Stimulated activated memory B cell treated with anti-CD40 and anti-IgM and Interleukin-4, amounts not matched to agents 10 μg/mL and 1 μg/mL and 100 μg/mL, for 72 hours (primary cell): ENCODE measurements at places on chromosomes 1 and 21.

- ATAC-seq = no peak
Measured at GRCh38 chr1:25706146-25707089, 89.8 kb downstream of the MAN1C1 start.

GRCh38 chr1:241332987-241333386, 24.0 kb downstream of the RGS7 start:
- ATAC-seq = no peak

GRCh38 chr1:106620521-106620954, 435.9 kb upstream of the PRMT6 start:
- ATAC-seq = no peak

DNA sequence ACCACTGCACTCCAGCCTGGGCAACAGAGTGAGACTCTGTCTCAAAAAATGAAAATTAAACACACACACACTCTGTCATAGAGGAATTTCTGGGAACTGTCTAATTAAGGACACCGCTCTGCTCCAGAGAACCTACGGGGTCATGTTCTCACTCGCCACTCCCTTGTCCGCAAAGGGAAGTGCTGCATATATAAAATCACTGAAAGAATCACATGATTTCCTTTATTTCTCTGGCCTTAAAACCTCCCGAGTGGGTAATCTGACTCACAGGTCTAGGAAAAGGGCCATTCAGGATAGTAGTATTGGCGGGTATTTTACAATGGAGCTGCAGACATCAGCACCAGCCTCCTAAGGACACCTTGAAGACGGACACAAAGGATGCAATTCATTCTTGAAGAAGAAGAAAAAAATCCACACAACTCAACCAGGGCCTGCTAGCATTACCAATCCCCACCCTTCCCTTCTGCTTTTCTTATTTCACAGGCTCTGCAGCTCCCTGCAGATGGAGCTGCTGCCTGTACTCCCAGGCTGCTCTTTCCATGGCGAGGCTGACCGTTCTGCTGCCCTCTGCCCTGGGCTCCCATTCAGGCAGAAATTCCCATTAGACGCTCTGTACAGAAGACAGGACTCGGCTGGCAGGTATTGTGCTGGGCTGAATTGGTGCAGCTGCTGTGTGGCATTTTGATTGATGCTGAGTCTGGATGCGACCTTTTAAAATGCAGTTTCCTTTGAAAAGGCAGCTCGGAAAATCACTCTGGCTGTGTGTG, 53.3 kb upstream of the FAM89A start:
- no peak for ATAC-seq

GRCh38 chr1:211133393-211133835, 534 bp downstream of the KCNH1 start:
- ATAC-seq = peak; percentile 42

DNA sequence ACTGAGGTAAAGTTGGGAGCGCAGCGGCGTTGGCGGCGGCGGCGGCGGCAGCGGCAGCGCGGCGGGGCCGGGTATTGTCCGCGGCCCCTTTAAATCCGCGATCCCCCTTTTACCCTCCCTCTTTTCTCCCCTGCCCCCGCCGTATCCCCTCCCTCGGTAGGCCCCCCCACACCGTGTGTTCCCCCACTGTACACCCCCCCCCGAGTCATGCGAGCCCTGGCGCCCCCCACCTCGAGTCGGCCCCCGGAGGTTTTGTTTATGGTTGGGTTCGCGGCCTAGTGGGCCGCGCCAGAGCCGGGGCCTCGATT, 169 bp downstream of the UBAP2L start:
- ATAC-seq = peak; percentile 66

DNA sequence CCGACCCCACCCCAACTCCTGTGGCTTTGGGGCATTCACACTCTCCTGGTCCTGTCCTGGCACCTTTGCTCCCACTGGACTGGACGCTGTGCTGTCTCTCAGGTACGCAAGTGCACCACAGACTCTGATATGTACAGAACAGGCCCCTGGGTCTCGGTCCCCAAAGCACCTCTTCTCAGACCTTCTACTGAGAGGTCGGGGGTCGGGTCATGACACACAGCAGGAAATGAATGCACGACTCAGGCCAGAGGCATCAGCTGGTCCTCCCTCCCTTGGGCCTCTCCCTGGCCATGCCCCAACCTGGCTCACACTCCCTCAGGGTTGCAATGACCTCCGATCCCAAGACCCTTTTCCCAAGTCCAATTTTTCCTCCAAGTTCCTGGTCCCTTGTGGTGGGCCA, 1.8 kb upstream of the KRTAP10-12 start:
- no peak for ATAC-seq

- ATAC-seq = no peak
Measured at GRCh38 chr1:67988066-67988465, 62.4 kb downstream of the DIRAS3 start.

DNA sequence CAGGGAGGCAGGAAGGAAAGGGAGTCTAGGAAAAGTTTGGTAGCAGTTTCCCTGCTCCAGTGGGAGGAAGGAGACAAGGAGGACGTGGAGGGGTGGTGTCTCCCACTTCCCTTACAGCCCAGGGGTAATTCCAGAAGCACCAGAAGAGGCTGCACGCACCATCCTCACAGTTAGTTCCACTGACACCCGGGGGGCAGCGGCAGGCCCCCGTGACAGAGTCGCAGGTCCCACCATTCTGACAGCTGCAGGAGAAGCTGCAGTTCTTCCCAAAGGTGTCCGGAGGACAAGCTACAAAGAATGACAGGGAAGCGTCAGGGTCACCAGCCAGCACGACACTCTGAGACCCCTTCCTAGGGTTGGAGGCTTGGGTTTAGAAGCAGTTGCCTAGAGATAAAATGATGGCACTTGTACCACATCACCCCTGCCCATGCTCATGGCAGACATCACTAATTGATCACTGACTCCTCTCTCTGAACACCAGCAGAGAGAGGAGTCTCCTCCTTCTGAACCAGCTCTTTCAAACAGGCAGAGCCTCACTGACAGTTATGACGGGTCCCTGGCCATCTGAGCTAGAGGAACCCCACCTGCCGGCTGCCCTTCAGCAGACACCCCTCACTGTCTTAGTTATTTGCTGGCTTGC, 53.3 kb downstream of the ARHGEF16 start:
- no peak for ATAC-seq

DNA sequence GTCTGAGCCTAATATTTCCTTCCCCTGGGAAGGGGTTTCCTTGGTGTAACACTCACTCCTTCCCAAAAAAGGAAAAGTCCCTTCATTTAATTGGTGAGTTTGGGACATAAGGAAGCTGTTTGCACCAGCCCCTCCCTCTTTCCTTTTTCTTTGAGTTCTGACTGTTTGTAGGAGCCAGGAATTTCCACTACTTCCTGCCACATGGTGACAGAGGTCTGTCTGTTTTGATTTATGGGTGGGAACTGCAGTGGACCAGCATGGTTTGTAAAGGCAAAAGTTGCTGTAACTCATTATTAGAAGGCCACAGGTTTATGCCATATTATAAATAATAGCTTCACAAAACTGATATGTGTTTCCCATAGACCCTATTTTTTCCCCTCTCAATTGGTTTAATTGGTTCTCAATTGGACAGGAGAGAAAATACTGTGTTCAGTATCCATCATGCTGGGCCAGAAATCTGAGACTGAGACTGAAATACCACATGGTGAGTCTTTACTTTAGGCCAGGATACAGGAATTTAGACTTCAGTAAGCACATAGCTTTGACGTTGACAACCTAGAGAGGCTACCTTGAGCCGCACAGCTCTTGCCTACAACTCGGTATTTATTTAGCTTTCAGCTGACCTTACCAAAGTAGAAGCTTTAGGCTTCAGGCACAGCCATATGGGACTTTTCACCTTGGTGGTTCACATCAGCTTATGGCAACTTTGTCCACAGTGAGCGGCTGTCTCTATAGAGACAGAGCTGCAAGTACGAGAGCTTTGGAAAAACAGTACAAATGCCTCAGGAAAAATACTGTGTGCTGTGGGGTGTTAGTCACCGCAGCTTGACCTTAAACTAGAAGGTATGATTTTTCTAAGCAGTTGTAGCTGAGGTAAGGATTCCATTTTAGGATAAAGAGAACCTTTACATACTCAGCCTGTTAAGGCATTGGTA, 40.0 kb upstream of the RGS7 start:
- ATAC-seq = no peak

DNA sequence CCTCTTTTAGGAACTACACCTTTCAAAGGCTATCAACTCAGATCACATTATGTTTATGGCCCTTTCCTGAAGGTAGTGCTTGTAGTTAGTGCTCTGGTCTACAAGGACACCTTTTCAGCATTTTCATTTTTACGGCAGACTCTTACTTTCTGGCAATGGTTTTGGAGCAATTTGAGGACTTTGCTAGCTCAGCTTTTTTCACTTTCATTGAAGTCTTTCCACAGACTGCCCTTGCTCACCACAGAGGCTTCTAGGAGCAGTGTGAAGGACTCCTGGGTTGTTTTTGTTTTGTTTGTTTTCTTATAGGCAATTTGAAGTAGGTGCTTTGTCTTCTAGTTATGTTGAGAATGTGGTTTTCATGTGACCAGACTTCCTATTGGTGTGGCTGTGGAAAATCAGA, 43.1 kb downstream of the CD55 start:
- ATAC-seq = no peak

GRCh38 chr1:219247441-219247840, 73.8 kb downstream of the LYPLAL1 start:
- ATAC-seq = no peak

DNA sequence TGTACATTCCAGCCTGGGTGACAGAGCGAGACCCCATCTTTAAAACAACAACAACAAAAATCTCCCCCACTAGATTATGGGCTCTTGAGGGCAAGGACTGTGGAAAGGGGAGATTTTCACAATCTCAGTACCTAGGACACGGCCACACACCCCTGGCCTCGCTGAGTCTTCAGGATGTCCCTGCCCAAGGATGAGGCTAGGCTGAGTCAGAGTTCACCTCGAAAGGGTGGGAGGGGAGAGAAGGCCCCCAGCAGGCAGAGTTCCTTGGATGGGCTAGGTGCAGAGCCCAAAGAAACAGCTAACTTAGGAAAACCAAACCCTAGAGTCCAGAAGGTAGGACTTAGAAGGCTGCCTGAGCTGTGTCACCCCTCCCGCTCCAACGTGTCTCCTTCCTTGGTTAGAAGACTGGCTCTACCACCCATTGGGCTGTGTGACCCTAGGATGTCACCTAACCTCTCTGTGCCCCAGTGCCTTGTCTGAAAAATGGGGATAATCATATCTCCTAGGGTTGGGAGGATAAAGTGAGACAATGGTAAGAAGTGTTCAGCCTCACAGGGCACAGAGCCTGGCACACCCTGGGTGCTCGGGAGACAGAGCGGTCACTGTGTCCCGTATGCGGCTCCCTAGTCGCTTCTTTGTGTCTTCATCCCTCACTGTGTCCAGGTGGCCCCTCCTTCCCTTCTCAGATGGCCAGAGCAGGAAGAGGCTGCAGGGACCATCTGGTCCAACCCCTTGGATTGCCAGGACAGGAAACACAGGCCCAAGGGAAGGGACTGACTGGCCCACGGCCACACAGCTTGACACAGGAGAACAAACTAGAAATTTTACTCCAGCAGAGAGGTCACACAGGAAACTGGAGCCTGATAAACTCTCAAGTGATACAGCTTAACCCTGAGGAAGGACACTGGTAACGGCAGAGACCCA, 11.2 kb downstream of the TRIM62 start:
- ATAC-seq = no peak

- no peak for ATAC-seq
Measured at GRCh38 chr1:89512996-89513720, 11.5 kb upstream of the LRRC8B start.

DNA sequence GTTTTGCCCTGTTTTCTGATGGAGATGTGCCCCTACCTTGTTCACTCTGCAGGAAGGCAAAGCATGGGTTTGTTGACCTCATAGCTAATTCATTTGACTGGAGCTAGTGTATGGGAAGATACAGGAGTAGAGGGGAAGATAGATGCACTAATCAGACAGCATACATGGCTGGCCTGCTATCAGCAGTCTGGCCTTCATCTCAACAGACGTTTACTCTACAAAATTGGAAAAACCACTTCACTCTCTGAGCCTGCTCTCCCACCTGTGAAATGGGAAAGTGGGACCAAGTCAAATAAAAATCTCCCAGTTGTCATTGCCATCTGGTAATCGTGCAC, 235.2 kb upstream of the RAB4A start:
- ATAC-seq = peak; percentile 61

DNA sequence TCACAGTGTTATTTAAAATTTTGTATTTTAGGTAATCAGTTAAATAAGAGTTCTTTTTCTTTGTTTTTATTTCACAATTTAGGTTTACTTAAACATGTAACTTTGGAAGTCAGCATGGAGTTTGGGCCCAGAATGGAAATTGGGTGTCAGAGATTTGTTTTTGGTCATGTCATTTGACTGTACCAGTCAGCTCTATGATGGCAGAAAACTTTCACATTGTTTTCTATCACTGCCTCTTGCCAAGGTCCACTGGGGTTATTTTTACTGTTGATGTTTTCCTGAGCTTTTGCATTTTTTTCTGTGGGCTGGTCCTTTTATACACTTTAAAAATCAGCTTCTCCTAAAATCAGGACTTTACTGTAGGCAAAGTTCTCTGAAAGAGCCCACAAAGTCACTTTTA, 54.4 kb downstream of the SLC30A7 start:
- ATAC-seq = no peak

DNA sequence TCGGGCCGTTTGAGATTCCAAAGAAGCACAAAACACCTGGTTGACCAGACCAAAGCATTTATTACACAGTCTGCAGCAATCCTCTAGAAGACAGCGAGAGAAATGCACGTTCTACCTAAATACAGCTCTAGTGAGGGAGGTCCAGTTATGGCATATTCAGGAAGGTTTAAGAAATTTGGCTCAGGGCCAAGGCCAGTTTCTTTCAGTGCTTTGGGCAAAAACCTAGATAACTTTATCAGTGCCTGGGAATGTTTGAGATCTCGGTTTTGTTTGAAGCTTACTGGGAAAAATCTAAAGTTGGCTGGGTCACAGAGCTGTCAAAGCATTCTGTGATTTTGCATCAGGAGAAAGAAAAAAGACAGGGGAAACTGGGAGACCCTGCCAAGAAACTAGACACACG, 514.0 kb upstream of the TMPRSS15 start:
- no peak for ATAC-seq

DNA sequence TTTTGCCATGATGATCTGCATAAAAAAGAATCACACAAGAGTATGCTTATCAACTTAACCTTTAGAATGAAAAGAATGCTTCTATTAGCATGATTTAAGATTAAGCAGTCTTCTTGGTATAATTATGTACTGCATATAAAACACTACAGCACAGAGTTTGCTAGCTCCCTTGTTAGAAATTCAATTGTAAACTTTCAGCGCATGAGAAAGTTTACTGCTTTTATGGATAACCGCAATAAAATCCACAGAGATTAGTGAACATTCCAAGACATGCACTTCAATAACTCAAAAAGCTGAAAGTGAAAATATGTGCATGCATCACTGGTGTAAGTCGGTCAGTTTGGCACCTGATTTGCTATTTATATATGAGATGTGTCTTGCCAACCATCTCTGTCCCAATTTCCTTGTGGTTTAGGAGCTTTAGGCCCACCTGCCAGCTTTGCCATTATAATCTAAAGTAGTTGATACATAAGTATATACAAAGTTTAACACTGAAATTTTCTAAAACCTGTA, 16.9 kb downstream of the CCT8 start:
- no peak for ATAC-seq

DNA sequence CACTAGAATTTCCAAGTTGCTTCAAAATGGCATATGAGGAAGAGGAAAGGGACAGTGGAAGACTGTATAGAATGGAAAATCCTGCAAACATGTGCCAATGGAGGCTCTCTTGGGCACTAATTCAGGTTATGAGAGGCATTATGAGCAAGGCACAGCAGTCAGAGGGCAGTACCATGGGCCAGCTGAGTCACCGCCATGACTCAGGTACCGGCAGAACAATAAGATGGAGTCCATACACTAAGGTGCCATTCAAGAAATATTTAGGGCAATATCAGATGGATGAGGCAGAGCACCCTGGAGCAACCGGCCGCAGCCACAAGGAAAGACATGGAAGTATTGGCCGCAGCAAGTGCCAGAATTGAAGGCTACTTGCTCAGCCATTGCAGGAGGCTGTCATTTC, 25.6 kb upstream of the VAV3 start:
- no peak for ATAC-seq
